ENCODE measurements at places on chromosomes 16 and 17.

- DNase-seq, result no peak
Measured at GRCh38 chr16:70638814-70639792, 7.3 kb upstream of the IL34 start.

- DNase-seq, result no peak
Measured at GRCh38 chr16:55687802-55688201, 32.0 kb downstream of the SLC6A2 start.

- DNase-seq, result no peak
Measured at GRCh38 chr16:51834794-51835193, 683.7 kb upstream of the SALL1 start.

DNA sequence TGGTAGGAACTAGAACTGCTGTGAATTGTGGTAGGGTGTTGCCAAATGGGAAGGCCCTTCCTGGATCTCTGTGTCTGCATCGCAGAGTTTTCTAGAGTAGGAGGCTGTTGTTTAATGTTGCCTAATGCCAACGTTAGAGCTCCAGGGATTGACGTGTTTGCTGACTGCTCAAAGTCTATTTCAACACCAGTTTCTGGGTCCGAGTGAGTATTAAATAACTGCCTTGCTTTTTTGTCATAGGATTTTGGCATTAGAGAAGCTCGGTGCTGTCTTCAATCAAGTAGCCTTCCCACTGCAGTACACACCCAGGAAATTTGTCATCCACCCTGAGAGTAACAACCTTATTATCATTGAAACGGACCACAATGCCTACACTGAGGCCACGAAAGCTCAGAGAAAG is 40.0 kb downstream of the SF3B3 start:
- DNase-seq, result no peak

GRCh38 chr17:19359856-19360255 is 2.7 kb downstream of the B9D1 start:
- DNase-seq, result no peak

DNA sequence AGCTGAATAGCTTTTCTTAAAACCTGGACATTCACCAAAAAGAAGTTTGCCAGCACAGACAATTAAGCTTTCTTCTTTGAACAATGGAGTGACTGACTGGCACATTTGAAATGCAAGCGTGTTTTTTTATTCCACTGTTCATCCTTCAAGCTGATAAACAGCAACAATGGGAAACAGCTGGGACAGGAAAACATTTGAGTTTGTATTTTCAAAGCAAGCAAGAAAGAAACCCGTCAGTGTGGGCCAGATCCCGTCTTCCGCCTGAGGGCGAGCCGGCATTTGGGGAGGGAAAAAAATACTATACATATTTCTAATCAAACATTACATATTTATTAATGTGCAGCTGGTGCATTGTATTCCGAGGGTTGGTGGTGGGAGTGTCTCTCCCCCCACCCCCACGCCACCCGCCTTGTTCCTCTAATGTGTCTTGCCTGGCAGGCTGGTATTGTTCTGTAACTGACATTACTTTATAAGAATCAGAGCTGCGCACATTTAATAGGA is 94.3 kb downstream of the CYLD start:
- no peak for DNase-seq

DNA sequence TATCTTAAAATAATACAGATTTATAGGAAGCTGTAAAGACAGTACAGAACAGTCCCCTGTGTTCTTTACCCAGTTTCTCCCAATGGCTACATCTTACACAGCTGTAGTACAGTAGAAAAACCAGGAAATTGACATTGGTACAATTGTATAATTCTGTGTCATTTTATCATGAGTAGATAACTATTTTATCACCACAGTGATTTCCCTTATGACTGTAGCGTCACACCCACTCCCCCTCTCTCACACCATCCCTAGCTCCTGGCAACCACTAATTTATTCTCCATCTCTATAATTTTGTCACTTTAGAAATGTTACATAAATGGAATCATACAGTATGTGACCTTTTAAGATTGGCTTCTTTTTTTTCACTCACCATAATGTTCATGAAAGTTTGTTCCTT is 30.9 kb downstream of the CLTC start:
- no peak for DNase-seq

DNA sequence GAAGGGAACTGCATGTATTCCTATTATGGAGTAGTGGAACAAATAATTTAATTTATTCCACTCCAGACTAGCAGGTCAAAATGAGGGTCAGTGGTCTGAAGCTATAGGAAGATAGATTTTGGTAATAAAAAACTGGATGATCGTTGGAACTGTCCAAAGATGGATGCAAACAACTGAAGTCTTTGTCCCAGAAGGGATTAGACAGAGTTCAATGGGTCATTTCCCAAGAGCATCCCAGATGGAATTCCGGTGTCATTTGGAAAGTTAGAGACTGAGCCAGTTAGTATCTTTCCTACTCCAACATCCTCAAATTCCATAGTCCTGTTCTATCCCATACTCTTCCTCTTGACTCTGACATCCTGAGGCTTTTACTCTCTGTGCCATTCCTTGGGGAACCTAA is 22.8 kb upstream of the TOX3 start:
- DNase-seq, result no peak

- DNase-seq, result no peak
Measured at GRCh38 chr16:89366561-89367537, 123.5 kb downstream of the ANKRD11 start.

DNA sequence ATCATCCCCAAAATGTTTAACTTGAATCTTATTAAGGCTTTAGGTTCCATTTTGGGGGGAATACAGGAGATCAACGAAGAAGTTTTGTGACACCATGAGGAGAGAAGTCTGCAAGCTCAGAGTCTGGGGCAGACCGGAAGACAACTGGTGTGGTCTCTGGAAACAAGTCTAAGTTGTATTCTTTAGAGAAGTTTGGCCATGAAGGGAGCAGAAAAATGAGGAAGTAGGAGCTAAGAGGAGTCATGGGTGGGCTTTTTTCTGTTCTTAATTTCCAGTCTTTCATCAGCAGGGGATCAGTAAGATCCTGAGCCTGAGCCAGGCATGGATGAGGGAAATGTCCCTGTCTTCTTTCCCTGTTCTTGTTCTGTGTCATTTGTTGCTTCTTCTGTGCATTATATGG is 35.8 kb upstream of the NF1 start:
- DNase-seq, result no peak

GRCh38 chr17:62134397-62134796 is 69.3 kb upstream of the MED13 start:
- no peak for DNase-seq

DNA sequence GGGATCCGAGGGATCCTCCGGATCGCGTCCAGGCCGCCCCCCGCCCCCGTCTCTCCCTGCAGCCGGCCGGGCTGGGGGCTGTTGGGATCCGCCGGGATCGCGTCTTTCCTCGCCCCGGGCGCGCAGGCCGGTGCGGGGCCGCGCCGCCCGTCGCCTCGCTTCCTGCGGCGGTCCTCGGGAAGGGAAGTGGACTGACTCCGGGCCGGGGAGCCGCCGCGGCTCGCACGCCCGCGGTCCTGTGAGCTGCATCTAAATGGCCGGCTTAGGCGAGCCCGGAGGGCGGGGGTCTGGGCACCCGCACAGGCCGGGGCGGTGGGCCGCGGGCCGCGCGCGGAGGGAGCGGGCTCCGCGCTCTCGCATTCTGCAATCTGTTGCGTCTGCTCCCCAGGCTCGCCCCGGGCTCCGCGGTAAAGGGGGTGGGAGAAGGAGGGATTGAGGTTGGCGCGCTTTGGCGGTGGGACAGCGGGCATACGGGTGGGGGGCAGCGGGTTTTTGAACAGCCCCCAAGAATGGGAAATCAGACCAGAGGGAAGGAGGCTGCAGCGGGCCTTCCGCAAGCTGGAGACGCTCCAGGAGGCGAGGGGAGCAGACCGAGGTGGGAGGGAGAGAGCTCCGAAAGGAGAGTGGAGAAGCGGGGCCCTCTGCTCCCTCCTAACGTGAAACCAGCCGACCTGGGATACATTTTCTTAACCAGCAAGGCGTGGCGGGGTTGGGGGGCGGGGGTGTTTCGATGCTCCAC is 2.2 kb downstream of the TMEM132E start:
- no peak for DNase-seq

- no peak for DNase-seq
Measured at GRCh38 chr16:89268987-89269735, 51.7 kb downstream of the ZNF778 start.

GRCh38 chr16:24838554-24839266 is 7.1 kb upstream of the SLC5A11 start:
- no peak for DNase-seq

DNA sequence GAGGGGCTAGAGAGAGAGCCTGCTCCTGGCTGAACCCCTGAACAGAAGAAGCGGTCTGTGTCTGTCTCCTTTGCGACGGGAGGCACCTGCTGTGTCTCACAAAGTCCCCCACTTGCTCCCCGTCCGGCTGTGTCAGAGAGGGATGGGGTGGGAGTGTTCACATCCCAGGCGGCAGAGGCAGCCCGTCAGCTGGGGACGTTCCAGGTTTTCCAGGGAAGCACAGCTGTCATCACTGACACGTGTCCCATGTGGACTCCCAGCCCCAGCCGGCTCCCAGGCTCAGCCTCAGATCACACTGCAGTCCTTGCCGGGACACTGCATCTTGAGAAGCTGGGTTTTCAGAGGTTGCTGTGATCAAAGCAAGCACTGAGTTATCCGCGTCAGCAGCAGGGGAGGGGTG is 1.6 kb downstream of the TELO2 start:
- peak; percentile 57 for DNase-seq

DNA sequence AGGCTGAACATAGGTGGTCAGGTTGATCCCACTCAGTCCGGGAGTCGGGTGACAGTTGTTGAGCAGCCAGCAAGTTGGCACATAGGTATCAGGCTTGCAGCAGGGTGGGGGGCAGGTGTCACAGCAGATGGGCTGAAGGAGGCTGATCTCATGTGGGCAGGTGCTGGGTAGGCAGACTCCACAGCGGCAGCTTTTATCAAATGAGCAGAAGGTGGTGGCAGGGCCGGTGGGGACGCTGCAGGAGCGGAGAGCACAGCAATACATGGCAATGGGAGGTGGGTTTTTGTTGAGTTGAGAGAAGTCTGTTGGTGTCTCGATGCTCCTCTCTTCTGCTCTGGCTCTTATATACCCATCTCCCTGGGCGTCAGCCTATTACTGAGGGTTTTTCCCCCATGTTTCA is at the start of gene KRTAP3-1:
Gene KRTAP3-1 (minus strand): TSS at position 318 of the 400 bp plus-strand sequence. CDS start 54 bp downstream, at position 264.
- no peak for DNase-seq

GRCh38 chr16:10940501-10941079 is 1.7 kb downstream of the DEXI start:
- DNase-seq, result no peak

DNA sequence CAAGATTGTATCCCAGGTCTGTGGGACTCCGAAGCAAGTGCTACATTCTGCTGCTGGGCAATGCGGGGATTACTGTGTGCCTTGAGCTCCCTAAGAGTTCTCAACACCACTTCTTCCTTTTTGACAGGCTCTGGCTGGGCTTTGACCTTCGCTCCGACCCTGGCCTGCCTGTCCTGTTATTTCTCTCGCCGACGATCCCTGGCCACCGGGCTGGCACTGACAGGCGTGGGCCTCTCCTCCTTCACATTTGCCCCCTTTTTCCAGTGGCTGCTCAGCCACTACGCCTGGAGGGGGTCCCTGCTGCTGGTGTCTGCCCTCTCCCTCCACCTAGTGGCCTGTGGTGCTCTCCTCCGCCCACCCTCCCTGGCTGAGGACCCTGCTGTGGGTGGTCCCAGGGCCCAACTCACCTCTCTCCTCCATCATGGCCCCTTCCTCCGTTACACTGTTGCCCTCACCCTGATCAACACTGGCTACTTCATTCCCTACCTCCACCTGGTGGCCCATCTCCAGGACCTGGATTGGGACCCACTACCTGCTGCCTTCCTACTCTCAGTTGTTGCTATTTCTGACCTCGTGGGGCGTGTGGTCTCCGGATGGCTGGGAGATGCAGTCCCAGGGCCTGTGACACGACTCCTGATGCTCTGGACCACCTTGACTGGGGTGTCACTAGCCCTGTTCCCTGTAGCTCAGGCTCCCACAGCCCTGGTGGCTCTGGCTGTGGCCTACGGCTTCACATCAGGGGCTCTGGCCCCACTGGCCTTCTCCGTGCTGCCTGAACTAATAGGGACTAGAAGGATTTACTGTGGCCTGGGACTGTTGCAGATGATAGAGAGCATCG is 2.4 kb downstream of the SLC16A13 start:
- DNase-seq, result no peak

GRCh38 chr16:4388271-4389021 is 16.8 kb downstream of the VASN start:
- DNase-seq, result no peak

GRCh38 chr17:44533533-44534246 is 23.6 kb upstream of the FZD2 start:
- peak; percentile 83 for DNase-seq

- no peak for DNase-seq
Measured at GRCh38 chr17:15351478-15351840, 10.1 kb upstream of the TEKT3 start.

DNA sequence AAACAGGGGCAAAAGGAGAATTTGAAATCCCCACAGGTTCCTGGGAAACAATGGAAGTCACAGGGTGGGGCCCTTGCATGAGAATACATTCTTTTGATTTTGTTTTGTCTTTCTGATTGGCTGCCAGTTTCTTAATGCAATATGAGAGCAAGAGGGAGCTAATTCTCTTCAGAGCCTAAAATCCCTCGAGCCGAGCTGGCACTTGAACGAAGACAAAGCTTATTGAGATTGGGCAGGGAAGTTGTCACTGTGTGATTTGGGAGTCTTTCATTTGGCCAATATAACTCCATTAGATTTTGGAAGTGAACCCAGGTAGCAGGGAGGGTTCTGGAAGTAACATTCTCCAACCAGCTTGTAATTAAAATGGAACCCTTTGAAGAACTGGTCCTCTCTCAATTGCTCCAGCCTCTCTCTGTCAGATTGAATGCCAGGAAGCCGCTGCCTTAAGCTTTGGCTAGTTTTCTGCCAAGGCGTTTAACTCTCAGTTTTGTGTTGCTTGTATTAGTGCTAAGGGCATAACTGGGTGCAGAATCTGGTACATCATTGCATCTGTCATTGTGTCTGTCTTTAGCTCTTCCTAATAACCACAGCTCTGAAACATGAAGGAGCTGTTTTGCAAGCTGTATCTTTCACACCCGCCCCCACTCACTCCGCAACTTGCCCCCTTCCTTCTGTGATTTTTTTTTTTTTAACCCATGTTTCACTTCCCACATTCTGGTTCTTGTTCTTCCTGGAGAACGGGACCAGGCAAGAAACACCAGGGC is 272.0 kb downstream of the MAF start:
- no peak for DNase-seq

DNA sequence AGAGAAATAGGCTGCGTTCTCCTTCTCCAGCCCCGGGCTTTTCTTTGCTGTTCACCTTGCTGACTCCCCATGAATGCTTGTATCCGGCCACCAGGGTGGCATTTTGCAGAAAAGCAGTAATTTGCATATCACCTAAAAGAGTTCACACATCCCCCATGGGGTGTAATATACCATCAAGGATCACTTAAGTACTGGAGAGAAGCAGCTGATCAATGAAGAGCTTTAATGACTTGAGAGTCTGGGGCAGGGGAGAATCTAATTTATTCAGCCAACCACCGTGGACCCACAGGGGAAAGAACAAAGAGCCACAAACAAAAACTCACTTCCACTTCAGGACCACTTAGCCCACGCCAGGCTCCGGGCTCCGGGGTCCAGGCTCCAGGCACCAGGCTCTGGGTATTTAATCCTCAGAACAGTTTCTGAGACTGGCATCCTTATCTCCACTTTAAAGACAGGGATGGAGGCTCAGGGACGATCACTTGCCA is 33.9 kb upstream of the SEC14L1 start:
- DNase-seq, result no peak

GRCh38 chr16:533391-534123 is 6.0 kb downstream of the CAPN15 start:
- DNase-seq, result no peak

GRCh38 chr17:64273006-64273405 is 9.9 kb upstream of the TEX2 start:
- no peak for DNase-seq
